RPMI8226 (cell line): ENCODE measurements at places on chromosomes 12 and 14.

DNA sequence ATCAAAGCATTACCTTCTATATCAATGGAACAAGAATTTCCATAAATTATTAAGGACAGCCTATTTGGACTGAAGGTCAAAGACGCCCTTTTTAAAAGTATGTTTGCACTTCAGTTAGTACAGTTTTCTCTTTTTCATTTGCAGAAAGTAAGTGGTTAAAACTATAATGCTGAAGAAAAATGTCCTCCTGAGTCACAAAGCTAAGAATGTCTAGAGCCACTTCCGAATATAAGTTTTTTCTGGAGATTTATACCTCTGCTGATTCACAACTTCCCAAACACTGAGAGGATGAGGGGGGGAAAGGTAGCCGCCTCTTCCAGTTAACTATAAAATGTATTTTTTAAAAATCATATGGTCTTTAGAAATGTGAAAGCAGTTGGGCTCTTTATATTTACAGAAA lies 84.9 kb downstream of the DUSP6 start:
- DNase-seq = no peak

- peak; percentile 5 for DNase-seq
Measured at GRCh38 chr14:88233915-88234314, 89.2 kb downstream of the KCNK10 start.

DNA sequence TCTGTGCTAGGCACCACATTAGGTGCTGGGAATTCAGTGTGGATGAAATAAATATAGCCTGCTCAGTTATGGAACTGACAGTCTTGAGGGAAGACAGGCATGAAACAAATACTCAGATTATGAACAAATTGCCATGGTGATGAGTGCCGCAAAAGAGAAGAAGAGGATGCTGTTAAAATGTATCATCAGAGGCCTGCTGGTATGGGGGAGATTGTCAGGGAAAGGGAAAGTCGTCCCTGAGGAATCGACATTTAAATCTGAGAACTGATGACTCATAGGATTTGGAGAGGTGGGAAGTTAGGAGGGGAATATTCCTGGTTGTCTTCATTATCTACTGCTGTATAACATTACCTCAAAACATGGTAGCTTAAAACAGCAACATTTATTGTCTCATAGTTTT lies 42.0 kb downstream of the PPP1R36 start:
- DNase-seq = no peak

DNA sequence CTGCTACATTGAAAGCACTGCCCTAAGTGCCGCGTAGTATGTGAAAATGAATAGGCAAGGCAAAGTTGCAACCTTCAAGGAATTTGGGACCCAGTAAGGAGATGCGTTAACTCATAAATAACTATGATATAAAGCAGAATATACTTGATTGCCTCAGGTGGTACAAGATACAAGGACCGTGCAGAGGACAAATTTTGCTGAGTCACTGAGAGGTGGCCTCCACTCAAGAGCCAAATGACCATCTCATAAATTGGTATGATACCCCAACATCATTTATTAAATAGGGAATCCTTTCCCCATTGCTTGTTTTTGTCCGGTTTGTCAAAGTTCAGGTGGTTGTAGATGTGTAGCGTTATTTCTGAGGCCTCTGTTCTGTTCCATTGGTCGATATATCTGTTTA lies 35.7 kb downstream of the IGF1 start:
- no peak for DNase-seq

DNA sequence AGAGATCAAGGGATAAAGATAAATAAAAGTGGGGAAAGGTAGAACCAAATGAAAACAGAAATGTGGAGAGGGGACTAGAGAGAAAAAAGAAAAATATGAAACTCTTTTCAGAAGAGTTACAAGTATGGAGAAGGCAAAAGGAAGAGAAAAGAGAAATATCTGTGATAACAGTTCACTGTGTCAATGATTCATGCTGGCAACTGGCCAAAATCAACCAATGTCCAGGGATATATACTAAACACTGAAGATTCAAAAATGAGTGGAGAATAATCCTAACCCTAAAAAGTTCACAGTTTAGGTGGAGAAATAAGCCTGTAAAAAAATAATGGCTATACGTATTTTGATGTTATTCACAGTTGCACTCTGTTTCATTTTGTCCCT lies 372.3 kb upstream of the KITLG start:
- no peak for DNase-seq

DNA sequence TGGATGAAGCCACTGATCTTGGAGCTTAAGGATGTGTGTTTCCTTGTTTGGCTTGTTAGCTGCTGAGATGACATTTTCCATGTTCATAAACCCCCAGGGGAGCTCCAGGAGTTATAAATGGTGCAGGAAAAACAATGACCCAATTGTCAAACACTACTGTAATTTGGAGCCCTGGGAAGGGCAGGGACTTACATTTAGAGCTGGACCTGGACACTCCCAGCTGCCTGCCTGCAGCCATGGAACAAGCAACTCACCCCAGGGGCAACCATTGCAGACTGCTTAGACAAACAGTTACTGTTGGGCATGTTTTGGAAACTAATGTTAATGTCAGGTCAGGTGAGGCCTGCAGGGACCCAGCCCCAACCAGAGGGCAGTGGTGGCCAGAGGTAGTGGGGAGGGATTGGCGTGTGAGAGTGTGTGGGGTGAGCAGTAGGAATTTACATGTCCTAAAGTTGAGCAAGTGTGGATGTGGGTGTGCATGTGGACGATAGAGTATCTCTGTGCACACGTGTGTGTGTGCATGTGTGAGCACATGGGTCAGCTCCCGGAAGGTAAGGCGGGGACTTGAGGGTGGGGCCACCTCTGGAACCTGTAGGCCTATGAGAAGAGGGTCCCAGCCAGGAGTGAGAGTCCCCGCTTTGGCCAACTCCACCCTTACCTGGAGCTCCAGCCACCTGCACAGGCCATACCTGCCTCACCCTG lies 86.4 kb upstream of the NOS1 start:
- DNase-seq = no peak

DNA sequence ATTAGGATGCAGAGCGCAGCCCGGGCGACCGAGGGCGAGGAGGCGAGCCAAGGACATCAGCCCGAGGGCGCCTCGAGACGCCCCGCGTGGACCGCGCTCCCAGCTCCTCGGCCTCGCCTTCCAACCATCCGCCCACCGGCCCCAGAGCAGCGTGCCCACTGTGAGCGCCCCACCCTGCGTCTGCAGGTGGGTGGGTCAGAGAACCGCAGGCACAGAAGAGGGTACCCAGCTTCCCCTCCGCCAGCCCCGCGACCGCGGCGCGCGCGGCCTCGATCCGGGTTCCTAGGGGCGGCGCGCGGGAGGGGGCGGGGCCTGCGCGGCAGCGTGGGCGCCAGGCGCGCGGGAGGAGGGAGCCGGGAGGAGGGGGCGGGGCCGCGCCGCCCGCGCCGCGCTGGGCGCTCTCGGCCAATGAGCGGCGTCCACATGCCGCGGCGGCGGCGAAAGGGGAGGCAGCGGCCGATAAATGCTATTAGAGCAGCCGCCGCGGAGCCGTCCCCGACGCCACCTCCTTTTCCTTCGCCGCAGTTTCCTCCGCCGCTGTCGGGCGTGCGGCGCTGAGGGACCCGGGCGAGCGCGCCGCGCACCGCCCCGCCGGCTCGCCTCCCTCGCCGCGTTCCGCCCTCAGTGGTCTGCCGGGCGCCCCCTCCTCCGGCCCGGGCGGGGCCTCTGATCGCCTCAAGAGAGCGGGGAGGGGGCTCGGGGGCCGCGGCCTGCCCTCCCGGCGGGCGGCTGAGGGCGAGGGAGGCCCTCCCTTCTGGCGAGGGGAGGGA lies at the start of gene ATP2A2:
Gene ATP2A2, plus strand, starts transcription at position 469 of the 770 bp plus-strand sequence. CDS start 543 bp downstream, outside the sequence.
- peak; percentile 95 for DNase-seq

- DNase-seq = peak; percentile 92
Measured at GRCh38 chr12:122886851-122887818, 8.8 kb downstream of the VPS37B start.

- DNase-seq = no peak
Measured at GRCh38 chr14:65312859-65313258, 99.7 kb upstream of the FUT8 start.

DNA sequence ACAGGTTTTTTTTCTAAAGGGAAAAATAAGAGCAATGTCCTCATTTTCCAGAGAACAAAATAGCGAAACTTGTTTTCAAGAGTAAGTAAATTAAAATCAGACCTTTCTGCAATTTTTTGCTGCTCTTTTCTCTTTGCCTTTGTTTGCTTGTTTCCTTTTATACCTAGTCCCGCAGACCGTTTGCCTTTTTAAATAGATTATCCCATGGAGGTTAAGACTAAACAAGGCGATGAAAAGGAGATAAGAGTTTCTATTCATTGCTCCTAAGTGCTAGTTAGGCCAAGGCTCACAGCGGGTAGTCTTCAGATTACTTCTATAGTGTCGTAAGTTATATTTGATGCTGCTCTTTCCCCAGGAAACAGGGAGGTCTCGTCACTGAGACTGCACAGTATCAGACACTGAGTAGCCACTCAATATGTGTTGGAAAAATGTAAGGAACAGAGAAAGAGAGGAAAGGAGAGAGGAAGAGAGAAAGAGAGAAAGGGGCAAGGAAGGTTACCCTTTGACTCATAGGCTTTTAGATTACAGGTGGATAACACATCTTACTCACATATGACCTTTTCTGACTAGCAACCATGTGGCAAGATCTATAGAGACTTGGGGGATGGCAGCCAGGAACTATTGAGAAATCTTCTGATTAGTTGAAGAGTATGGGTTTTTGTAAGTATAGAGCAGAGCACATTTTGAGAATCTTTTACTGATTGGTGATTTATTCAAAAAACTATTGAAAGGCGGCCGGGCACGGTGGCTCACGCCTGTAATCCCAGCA lies 107.5 kb upstream of the PARP11 start:
- no peak for DNase-seq

DNA sequence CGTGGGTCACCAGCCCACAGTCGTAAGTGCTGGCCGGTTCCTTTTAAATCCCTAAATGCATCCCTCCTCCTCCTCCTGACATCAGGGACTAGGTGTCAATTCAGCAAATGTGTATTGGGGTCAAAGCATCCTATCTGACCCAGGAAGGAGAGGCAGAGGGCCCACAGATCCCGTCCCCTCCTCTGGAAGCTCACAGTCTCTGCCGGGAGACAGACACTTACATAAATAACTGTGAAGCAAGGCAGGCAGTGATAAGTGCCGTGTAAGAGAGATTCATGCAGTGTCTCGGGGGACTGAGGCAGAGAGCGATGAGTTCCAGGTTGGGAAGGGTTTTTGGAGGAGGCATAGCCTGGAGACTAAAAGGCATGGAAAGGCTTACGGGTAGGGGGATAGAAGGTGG lies 44.1 kb downstream of the HRK start:
- DNase-seq = no peak

- DNase-seq = no peak
Measured at GRCh38 chr14:40197344-40197743, 765.1 kb upstream of the FBXO33 start.

DNA sequence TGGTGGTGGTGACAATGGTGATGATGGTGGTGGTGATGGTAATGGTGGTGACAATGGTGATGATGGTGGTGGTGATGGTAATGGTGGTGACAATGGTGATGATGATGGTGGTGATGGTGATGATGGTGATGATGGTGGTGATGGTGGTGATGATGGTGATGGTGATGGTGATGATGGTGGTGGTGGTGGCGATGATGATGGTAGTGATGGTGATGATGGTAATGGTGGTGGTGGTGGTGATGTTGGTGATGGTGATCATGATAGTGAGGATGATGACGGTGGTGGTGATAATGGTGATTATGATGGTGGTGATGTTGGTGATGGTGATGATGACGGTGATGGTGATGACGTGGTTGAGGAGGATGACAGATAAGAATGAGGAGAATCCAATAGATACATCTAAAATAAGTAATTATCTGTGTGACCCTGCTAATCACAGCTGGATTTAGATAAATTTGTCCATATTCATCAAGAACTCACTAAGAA lies 170.7 kb upstream of the SFSWAP start:
- DNase-seq = no peak

GRCh38 chr12:67517181-67517887 lies 131.2 kb upstream of the DYRK2 start:
- no peak for DNase-seq

GRCh38 chr12:79685068-79685467 lies 5.7 kb downstream of the PAWR start:
- DNase-seq = no peak

- no peak for DNase-seq
Measured at GRCh38 chr12:12818701-12819100, 5.6 kb downstream of the DDX47 start.

DNA sequence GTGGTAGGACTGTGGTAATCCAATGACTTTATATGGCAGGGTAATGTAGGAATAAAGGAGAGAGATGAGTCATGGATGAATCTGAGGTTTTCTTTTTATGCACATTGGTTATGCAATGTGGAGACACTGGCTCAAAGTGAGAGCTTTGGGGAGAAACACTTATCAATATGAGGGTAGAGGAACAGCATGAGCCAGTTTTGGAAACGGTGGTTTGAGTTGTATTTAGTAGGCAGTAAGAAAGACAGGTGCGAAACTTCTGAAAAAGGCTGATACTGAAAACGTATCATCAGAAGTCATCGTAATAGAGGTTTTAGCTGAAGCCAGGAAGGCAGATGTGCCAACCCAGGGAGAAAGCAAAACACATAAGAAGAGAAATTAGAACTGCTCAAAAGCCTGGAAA lies 854.8 kb upstream of the SEL1L start:
- DNase-seq = no peak

DNA sequence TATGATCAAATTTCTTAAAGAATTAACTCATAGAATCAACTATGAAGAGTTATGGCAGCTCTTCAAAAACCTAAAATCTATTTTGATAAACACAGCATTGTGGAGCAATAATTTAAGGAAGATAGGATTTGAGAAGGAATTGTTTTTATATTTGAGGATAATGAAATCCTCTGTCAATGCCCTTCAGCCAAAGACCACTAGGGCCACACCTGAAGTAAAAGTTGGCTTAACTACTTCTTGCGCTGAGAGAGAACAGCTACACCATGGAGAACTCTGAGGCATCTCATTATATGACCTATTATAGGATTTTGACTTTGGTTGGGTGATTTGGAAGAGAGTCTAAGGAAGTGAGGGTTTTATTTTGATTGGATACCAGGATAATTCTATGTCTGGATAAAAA lies 237.2 kb downstream of the TMTC2 start:
- DNase-seq = no peak

GRCh38 chr12:67148265-67148664 lies 120.9 kb upstream of the CAND1 start:
- no peak for DNase-seq

DNA sequence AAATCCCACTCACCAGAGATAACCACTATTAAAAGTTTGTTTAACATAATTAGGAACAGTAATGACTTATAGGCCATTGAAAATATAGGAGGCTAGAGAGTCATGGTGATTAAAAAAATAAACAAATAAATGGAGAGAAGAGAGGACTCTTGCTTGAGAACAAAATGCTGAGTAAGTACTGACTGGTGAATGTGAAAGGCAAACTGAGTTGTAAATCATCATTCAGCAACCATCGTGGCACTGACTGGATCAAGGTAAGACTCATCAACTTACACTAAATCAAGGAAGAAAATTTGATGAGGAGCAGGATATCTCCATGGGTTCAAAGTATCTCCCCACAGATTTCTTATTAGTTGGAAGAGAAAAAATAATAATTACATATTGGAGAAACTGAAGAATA lies 14.1 kb upstream of the YBX3 start:
- no peak for DNase-seq
